ENCODE measurements at places on chromosomes 4 and X.
A peak's percentile ranks its signal among the peaks of the same experiment; 100 is the strongest.

DNA sequence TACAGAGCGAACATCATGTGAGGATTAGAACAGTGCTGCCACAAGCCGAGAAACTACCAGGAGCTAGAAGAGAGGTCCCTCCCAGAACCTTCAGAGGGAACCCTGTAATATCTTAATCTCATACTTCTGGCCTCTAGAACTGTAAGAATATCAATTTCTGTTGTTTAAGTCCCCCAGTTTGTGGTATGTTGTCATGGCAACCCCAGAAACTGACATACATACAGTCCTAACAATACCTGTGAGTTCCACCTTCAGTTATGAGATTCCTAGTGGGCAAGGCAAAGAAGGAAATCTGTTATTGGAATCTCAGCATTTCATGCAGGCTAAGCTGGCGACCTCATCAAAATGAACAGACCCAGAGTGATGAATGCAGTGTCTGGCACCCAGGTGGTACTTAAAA, 42.5 kb downstream of the ZBTB49 start:
- DNase-seq: no peak

GRCh38 chrX:17187136-17187756, 187.8 kb upstream of the NHS start:
- no peak for DNase-seq

GRCh38 chr4:54417476-54417875, 188.4 kb downstream of the PDGFRA start:
- no peak for DNase-seq

GRCh38 chr4:185518069-185518468, 17.2 kb downstream of the PDLIM3 start:
- no peak for DNase-seq

- no peak for DNase-seq
Observed at GRCh38 chr4:181756451-181757095, 486.6 kb upstream of the TENM3 start.

DNA sequence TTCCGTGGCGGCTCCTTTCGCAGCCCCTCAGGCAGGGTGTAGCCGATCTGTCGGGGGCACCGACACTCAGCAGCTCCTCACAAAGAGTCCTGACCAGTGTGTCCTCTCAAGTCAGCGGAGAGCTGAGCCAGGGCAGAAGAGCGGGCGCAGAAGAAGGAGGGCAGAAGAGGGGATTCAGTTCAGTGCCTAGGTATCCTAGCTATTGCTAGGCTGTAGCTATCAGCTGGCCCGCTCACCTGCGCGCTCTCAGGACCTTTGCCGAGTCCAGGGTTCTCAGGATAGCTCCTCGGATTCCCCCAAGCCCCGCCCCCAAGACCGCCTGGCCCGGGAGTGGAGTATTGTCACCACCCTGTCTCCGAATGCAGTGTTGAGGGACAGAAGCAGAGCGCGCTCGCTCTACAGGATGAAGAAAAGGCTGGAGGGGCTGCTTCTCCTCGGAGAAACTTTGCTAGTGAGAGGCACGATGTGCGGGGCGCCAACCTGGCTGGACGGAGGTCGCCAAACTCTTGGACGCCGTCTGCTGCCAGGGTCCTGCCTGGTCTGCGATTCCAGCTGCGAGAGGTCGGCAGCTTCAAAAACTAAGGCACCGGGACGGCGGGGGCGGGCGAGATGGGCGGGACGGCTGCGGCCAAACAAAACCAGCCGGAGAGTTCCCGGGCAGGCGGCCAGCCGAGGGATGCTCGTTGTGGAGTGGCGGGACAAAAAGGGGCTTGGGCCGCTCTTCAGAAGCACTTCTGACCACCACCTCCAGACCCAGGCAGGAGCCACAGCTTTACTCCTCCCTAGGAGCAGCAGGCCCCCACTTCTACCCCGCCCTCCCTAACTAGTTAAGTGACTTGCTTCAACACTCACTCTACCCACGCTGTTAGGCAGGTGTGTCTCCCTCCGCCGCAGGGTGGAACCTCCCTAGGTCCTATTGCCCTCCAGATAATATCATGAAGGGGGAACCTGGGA, at the start of gene XKRX:
Gene XKRX, minus strand, starts transcription at position 258 of the 954 bp plus-strand sequence. CDS start 613 bp downstream, outside the sequence.
- peak; percentile 29 for DNase-seq

- no peak for DNase-seq
Observed at GRCh38 chrX:153776120-153776599, 4.7 kb upstream of the SRPK3 start.

GRCh38 chr4:11710453-11711093, 281.9 kb upstream of the HS3ST1 start:
- DNase-seq: no peak

- no peak for DNase-seq
Observed at GRCh38 chr4:31998807-31999206, 1278.6 kb downstream of the PCDH7 start.

DNA sequence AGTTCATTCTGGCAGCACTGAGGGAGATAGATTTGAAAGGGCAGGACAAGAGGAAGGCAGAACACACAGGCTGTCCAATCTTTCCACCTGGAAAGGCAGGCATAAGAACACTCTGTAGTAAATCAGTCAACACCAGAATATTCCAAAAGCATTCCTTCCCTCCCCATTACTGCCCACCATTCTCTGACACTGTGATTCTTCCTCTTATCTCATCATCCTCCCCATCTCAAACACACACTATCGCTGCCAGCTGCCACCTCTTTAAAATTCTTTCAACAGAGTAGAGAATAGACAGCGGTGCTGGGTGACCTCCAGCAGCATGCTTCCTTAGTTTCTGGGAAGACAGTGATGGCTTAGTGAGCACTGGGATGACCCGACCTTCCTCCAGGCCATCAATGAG, 53.7 kb upstream of the MYOZ2 start:
- no peak for DNase-seq

DNA sequence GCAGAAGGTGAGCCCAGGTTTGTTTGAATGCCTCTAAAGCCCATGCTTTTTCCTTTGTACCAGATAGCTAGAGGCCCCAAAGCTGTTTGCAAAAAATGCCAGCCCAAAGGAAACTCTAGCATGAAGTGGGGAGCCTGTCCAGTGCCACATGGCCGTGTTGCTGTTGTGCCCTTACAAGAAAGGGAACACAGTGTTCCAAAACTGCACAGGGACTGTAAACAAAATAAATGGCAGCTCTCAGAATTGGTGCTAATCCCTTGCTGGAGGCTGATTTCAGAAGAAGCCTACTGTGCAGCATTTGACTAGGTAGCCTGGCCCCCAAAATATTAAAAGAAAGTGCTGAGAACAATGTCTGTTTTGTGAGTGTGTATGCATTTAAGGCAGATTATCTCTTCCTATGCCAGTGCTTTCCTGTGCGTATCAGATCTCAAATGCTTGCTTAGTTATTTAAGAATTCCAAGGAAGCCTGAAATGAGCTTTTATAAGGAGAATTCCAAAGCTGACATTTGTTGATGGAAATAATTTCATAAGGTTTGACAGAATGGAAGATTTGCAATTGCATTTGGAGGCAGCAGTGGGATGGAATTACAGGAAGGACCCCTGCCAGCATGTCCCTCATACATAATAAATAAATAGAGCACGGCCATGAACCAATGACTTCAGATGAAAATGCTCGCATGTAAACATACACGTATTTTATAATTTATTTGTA, 115.7 kb downstream of the IRF2 start:
- DNase-seq: no peak

GRCh38 chr4:119517361-119518229, 111.0 kb downstream of the PDE5A start:
- DNase-seq: no peak
